Lung microvascular endothelial cell (primary cell): ENCODE measurements at places on chromosomes 3 and 15. TPM values are rescaled to one million over a fixed set of nuclear protein-coding genes. Genes with fewer than 3 reads are reported as not detected.

Gene GPR156
- total RNA-seq, result not detected in 2 replicates

Gene SLC51A
- not detected in 2 replicates for total RNA-seq

Gene LSMEM2
- total RNA-seq, result not detected in 2 replicates

Gene PFN2
- total RNA-seq, result 4.2 and 15.5 TPM in 2 replicates

Gene PLA2G4E
- not detected in 2 replicates for total RNA-seq

Gene WDR93
- not detected in 2 replicates for total RNA-seq

Gene SLC24A5
- under 0.01 TPM in 1 of 2 replicates, not detected in the other for total RNA-seq

Gene SEC62
- total RNA-seq, result 16.8 and 33.9 TPM in 2 replicates

Gene TF
- 0.20 TPM in 1 of 2 replicates, not detected in the other for total RNA-seq

Gene LRRN1
- not detected in 2 replicates for total RNA-seq

Gene ITIH1
- total RNA-seq, result not detected in 2 replicates

Gene UBA3
- 53.2 and 55.6 TPM in 2 replicates for total RNA-seq

Gene SPG11
- 23.5 and 29.8 TPM in 2 replicates for total RNA-seq

Gene KLHL40
- not detected in 2 replicates for total RNA-seq

Gene ZKSCAN7
- total RNA-seq, result 0.87 and 1.2 TPM in 2 replicates

Gene GPR62
- not detected in 2 replicates for total RNA-seq

Gene TMED3
- total RNA-seq, result 146 and 205 TPM in 2 replicates
